ENCODE measurements at places on chromosomes 2 and 18.

GRCh38 chr2:120972286-120972685 is 236.6 kb downstream of the GLI2 start:
- DNase-seq = no peak

- no peak for DNase-seq
Observed at GRCh38 chr18:49206717-49207116, 253.7 kb downstream of the DYM start.

GRCh38 chr2:219629976-219630695 is 2.7 kb downstream of the SLC4A3 start:
- DNase-seq = no peak

DNA sequence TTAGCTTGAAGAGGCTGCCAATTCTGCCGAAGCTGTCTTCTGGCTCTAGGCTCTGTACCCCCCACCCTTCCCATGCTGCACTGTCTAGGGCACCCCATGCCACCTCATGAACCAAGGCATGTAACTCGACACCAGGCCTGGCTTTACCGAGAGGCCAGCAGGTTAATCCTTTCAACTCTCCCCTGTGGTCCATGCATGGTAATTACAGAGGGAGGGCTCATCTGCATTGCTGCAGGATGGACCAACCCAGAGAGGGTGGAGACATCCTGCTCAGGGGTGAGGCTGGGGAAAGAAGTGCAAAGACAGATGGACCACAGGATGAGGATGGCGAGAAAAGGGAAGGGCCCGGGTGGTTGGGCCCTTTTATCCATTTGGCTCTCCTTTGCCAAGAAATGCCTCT is 65.8 kb downstream of the KCTD1 start:
- DNase-seq = no peak

DNA sequence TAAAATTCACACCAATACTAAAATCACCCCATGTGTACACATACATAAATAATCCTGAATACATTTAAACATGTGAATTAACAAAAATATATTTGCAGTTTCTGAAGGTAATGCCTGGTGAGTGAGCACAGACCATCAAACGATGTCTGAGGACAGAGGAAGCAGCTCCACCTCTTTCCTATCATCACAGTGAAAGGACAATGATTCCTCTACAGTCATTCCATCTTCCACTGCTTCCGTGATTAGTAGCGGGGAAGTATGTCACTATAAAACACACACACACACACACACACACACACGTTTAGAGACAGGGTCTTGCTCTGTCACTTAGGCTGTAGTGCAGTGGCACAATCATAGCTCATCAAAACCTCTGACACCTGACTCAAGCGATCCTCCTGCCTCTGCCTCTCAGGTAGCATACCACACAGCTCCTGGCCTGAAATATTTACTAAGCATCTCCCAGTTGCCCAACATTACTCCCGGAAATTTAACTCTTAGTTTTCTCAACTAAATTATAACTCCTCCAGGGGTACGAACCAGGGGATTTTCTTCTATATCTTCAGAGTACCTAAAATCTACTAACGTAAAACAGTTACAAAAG is 12.8 kb downstream of the FAM210A start:
- no peak for DNase-seq

DNA sequence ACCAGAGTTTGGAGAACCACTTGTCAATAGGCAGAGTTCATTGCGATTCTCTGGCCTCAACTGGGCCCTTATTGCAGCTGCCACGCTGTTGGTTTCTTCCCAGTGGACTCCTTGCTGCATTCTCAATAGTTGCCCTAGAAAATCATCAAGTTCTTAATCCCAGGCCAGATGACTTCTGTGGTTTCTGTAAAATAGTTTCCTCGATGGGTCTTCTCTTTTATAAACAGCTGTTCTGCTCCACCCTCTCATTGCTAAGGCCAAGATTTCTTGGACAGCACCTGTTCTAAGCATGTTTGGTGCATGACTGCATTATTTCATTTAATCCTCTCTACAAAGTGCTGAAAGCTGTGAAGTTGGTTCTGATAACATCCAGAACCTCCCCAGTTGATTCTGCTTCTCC is 131.0 kb downstream of the BCL2L11 start:
- no peak for DNase-seq

DNA sequence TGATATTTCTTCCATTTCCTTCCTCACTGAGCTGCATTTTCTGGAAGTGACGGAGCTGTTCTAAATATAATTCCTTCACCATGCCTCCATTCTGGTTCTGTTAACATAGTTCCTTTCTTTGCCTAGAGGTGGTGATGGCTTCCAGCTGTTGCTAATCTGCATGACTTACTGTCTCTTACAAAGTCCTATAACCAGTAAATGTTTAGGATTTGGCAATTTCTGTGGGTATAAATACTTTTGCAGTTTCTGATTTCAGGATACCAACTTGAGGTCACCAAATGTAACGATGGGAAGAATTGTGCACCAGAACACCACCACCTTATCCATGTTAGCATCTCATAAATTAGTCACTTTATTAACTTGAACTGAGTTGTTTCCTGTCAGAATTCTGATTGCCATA is 101.7 kb upstream of the FN1 start:
- no peak for DNase-seq

DNA sequence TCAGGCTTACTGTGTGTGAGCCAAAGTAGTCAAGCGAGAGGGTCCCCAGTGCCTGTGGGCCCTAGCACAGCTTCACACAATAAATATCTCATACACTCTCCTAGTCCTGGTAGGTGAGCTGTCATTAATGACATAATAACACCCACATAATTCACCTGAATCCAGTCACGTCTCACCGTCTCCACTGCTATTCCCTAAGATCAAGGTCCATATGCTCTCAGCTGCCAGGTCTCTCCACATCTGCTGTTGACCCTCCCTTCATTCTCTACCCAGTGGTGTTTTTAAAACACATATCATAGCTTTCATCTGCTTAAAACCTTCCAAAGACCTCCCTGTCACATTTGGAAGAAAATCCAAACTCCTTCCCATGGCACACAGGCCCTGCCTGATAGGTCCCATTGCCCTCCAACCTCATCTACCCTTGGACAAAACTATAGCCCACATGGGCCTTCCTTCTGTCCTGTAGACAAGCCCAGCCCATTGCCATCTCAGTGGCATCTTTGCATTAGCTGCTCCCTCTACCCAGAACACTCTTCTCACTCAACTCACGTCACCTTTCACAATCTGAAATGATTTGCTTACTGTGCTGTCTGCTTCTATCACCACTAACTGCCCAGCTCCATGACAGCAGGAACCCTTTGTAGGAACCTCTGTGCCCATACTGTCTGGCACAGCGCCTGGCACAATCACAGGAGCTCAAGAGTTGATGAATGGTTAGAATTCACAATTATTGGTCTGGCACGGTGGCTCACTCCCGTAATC is 7.5 kb downstream of the KCNG3 start:
- DNase-seq = no peak

DNA sequence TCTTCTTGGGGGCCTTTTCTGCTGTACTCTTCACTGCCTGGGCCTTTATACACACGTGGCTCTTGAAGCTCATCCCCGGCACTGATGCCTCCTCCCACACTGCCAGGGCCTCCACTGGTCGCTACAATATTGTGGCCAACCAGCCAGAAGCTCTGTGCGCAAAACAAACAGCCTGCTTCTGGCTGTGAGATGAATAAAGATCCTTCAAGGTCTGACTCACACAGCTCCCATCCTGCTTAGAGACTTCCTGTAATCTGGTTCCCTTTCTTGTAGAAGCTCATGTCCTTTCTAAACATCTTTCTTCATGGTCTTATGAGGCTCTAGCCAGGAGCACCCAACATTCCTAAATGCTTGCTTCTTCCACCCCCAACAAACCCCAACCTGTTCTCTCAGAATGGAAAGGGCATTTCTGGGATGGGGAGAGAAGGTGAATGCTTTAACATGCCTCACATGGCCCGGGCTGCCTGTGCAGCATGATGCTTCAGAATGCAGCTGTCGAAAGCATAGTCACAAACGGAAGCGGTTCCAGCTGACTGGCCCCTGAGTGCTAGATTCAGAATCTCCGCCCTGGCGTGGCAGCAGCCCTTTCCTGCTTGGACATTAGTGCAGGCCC is 24.6 kb downstream of the NRP2 start:
- no peak for DNase-seq

DNA sequence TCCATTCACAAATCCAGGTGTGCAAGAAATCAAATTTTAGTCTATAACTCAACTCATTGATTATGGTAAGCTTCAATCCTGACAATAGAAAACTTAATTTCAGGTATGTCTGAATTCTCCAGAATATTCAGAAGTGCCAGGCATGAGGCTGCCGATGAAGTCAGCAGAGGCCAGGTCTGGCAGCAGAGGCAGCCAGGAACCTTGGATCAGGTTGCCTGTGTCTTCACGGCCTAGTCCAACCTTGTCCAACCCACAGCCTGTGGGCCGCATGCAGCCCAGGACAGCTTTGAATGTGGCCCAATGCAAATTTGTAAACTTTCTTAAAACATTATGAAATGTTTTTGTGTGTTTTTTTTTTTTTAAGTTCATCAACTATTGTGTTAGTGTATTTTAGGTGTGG is 46.9 kb upstream of the ASPRV1 start:
- no peak for DNase-seq

- no peak for DNase-seq
Observed at GRCh38 chr2:239978411-239978810, 46.7 kb downstream of the NDUFA10 start.

DNA sequence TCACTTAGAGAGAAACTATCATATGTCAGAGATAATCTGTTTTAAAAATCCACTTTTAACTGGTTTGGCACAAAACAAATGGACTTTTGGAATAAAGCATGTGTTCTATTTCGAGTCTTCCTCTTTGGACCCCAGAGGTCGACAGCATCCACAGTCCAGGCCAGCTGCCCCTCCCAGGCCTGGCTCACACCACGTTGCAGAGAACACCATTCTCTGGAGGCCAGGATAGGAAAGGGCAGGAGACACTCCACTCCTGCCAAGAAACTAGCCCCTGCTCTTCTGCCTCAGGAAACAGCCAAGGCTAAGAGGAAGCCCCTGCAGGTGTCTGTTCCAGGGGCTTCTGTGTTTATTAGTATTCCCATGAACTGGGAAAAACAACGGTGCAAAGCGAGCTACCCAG is 456.6 kb upstream of the ID2 start:
- no peak for DNase-seq

GRCh38 chr2:60957224-60957623 is 60.3 kb upstream of the PEX13 start:
- DNase-seq = no peak

- no peak for DNase-seq
Observed at GRCh38 chr18:3263132-3263700, 1.3 kb downstream of the MYL12B start.

GRCh38 chr2:169131587-169132512 is 62.5 kb downstream of the DHRS9 start:
- DNase-seq = no peak

- no peak for DNase-seq
Observed at GRCh38 chr18:42473611-42474010, 518.6 kb downstream of the PIK3C3 start.

DNA sequence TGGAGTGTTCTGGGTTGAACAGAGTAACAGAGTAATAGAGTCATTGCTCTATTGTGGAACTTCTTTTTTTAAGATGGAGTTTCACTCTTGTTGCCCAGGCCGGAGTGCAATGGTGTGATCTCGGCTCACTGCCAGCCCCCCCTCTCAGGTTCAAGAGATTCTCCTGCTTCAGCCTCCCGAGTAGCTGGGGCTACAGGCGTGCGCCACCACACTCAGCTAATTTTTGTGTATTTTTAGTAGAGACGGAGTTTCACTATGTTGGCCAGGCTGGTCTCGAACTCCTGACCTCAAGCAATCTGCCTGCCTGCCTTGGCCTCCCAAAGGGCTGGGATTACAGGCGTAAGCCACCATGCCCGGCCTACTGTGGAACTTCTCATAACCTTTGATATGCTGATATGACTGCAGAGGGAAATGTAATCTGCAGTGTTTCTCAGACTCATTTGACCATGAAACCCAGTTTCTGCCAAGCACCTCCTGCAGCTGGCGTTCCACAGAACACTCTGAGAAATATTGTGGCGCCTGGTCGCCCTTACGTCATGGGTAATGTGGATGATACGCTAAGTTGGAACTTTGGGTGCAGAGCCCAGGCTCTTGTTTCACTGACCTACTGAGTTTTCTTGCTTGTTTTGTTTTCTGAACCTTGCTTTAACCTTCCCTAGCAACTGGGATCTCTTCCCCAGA is 213.8 kb downstream of the BCL2 start:
- DNase-seq = no peak

- no peak for DNase-seq
Observed at GRCh38 chr2:205872716-205873115, 190.4 kb downstream of the NRP2 start.

DNA sequence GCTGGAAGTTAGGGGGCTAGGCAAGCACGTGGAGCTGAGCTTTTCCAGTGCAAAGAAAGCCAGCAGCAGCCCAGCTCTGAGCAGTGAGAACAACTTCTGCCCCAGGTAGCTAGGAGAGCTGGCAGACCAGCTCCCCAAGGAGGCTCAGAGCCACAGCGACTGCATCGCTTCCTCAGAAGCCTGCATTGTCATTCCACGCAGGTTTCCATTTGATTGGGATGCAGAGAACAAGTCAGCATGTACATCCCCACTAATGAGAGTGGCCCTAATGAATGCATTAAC is 45.1 kb downstream of the C1QL2 start:
- no peak for DNase-seq

GRCh38 chr2:28419443-28420270 is 27.0 kb downstream of the FOSL2 start:
- DNase-seq = no peak

- no peak for DNase-seq
Observed at GRCh38 chr2:2823061-2823753, 492.1 kb upstream of the MYT1L start.

DNA sequence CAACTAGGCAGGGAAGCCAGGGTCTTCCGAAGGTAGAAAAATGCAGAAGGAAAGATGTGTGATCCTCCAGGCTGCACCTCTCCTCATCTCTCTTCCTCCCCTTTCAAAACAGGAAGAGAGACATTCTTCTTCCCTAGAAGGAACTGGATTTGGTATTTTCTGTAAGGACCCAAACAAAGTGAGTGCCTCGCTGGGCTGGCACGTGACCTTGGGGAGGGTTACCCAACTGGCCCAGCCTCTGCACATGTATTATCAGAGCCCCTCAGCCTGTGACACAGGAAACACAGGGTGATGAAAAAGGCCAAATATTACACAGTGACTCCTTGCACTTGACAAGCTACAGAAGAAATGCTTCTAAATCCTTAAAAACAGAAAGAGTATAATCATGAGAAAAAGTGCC is 2.3 kb downstream of the HJURP start:
- no peak for DNase-seq

DNA sequence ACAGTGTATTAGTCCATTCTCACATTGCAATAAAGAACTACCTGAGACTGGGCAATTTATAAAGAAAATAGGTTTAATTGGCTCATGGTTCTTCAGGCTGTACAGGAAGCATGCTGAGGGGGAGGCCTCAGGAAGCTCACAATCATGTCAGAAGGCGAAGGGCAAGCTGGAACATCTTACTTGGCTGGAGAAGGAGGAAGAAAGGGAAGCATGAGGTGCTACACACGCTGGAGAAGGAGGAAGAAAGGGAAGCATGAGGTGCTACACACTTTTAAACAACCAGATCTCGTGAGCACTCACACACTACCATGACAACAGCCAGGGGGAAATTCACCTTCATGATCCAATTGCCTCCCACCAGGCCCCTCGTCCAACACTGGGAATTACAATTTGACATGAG is 95.3 kb upstream of the FAM110C start:
- no peak for DNase-seq

GRCh38 chr2:127083819-127084503 is 23.0 kb downstream of the BIN1 start:
- DNase-seq = no peak

All from NCI-H2081 treated with DMSO at 0.1 percent for 48 hours (cell line).